ENCODE measurements at places on chromosomes 1 and 21.

GRCh38 chr1:79193211-79194079, 186.9 kb upstream of the ADGRL4 start:
- no peak for DNase-seq

DNA sequence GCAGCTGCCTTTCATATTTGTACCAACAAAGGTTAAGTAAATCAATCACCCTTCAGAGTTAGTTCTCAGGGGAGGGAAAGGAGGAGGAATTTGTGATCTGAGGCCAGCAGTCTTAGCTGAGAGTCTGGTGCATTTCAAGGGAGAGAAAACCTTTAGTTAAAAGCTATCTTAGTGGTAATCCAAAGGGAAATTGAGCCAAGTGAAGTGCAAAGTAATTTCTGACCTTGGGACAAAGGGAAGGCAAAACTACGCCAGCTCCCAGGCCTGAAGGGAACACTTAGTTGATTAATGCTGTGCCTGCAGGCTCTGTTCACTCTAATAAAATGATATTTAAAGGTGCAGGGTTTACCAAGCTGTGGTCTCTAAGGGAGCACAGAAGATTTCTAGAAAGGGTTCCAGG, 23.1 kb upstream of the FMOD start:
- DNase-seq: no peak

DNA sequence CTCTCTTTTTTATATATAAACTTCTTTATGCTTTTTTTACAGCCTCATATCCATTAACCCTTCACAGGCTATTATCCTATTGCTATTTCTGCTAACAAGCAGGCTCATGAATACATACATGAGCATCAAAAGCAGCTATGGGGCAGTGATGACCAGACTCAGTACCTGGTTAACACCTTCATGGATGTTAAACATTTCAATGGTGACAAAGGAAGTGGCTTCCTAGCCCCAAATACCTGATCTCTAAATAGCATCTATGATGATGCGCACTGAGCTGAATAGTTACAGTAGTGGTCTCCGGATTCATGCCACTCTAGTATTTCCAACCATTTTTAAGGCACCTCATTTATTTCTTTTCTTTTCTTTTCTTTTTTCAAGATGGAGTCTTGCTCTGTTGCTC, 101.1 kb downstream of the TM2D1 start:
- DNase-seq: no peak

- no peak for DNase-seq
Measured at GRCh38 chr1:236289492-236290131, 7.9 kb upstream of the ERO1B start.

GRCh38 chr1:168387781-168388760, 107.4 kb downstream of the TBX19 start:
- DNase-seq: no peak

- no peak for DNase-seq
Measured at GRCh38 chr1:3501856-3502640, 47.6 kb downstream of the ARHGEF16 start.

GRCh38 chr1:110151175-110151669, 928 bp downstream of the SLC6A17 start:
- no peak for DNase-seq

DNA sequence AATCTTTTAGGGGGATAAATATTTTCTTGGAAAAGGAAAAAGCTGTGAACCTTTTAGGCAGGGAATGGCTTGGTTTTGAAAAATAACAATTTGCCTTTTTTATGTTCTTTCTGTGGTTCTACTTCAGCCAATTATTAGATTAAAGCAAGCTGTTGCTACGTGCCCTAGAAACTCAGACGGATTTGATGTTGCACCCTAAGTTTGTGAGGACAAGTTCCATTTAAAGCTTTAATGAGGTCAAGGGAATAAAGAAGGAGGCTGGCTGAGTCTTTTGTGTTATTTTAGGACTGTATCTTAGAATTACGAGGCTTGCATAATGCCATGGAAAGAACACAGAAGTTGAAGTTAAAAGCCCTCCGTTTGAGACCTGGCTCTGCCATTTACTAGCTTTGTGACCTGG, 216.9 kb downstream of the NUF2 start:
- DNase-seq: no peak

GRCh38 chr21:39003982-39004633, 179.1 kb downstream of the PSMG1 start:
- DNase-seq: no peak
